ENCODE measurements at places on chromosomes 16 and 17.

DNA sequence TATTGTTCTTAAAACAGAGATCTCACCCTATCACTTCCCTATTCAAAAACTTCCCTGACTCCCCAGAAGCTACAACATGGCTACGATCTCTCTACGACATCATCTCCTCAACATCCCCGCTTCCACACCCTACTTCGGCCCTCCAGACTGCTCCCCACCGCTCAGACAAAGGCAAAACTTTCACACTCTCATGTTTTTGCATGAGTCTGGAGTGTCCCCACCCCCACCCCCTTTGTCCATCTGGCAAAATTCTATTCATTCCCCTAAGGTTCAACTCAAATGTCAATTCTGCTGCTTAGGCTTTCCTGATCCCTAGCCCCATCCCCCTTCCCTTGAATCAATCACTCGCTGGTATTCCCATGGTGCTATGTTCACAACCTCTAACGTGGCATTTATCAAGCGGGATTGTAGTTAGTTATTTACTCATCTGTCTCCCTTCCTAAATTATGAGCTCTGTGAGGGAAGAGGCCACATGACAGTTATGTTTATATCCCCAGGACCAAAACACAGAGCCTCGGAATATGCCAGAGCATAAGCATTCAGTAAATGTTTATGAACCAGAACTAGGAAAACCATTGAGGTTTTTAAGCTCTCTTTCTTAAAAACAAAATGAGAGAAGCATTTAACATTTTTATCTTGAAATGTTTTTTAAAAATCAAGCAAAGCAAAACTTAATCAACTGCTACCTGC, 55.9 kb downstream of the STX8 start:
- no peak for DNase-seq

DNA sequence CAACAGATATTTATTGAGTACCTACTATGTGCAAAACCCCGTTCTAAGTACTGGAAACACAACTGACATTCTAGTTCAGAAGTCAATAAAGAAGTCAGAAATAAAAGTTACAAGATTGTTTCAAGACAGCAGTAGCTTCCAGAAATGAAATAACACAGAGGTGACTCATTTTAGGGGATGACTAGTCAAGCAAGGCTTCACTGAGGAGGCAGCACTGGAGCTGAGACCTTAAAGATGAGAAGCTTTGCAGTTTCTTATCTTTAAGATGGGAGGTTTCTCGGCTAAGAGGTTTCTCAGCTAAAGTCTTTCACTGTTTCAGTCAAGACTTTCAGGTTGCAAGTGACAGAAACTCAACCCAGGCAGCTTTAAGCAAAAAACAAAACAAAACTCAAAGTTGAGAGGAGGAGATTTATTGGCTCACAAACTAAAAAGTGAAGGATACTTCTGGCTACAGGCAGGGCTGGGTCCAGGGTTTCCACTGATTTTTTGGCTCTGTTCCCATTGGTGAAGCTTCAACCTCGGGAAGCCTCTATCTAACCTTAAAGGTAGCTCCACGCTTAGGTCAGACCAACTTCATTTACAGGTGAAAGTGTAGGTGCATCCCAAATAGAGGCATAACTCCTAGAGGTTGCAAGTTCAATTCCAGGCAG, 7.4 kb upstream of the MMP2 start:
- DNase-seq = no peak

GRCh38 chr17:58899191-58899590, 143.5 kb downstream of the PPM1E start:
- no peak for DNase-seq

DNA sequence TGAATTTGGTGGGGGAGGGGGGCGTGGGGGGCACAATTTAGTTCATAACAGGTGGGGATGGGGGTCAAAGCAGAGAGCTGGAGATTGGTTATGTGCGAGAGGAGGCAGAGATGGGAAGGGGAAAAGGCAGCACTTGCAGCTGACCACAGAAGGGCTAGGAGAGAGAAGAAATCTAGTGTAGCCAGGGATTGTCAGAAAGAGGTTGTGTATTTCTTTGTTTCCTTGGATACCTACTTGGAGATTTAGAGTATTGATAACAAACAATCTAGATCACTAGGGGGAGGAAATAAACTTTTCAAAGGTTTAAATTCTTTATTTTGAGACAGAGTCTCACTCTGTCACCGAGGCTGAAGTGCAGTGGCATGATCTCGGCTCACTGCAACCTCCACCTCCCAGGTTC, 47.1 kb upstream of the YPEL2 start:
- no peak for DNase-seq

DNA sequence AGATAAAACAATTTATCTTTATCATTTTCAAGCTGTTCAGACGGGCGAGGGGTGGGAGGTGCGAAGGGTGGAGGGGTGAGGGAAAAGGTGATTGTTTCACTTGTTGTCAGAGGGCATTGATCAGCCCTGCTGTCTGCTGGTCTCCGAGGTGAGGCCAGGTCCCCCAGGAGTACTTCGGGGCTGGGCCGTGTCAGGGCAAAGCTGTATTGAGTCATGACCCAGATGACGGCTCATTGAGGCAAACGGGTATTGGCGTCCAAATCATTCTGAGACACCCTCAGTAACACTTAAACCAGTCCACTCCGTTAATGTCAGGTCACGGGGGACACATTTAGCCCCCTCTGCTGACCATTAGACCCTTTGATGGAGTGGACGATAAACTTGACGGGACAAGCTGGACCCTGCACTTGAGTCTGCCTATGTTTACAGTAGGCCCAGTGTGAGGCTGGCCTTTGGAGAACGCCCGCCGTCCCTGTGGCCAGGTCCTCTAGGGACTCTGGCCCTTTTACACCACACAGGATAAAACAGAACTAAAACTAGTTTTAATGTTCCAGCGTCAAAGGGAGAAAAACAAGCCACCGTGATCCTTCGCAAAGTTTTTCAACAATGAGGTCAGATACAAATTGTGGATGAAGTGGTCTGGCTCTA, 502.2 kb upstream of the ZFHX3 start:
- DNase-seq = no peak

DNA sequence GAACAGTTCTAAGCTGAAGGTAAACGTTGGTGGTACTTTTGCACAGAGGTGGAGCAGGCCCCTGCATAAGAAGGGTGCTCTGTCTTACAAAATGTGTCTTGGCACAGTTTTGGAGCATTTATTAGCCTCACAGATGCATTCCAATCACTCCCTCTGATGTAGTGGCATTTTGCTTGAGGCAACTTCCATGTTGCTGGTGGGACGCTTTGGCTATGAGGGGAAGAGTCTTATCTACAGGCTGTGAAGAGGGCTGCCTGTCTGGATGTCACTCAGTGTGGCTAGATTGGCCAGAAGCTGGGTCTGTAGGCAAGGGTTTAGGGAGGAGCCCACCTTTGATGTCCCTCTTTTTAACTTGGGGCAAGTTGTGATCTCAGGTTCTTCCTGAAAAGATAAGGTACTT, 2.6 kb upstream of the RARA start:
- DNase-seq = no peak

DNA sequence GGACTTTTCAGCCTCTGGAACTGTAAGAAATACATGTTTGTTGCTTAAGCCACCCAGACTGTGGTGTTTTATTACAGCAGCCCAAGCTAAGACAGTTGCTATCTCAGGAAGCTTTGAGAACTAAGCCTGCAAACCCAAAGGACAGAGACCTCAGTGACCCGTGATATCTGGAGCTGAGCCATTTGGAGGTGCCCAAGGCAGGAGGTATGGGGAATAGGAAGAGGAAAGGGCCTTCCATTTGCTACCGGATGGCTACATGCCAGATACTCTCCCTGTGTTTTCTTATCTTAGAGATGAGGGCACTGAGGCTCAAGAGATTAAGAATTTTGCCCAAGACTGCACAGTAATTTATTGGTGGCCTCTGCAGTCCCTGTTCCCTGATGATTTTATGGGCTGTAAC, 622.1 kb upstream of the CDH5 start:
- no peak for DNase-seq

DNA sequence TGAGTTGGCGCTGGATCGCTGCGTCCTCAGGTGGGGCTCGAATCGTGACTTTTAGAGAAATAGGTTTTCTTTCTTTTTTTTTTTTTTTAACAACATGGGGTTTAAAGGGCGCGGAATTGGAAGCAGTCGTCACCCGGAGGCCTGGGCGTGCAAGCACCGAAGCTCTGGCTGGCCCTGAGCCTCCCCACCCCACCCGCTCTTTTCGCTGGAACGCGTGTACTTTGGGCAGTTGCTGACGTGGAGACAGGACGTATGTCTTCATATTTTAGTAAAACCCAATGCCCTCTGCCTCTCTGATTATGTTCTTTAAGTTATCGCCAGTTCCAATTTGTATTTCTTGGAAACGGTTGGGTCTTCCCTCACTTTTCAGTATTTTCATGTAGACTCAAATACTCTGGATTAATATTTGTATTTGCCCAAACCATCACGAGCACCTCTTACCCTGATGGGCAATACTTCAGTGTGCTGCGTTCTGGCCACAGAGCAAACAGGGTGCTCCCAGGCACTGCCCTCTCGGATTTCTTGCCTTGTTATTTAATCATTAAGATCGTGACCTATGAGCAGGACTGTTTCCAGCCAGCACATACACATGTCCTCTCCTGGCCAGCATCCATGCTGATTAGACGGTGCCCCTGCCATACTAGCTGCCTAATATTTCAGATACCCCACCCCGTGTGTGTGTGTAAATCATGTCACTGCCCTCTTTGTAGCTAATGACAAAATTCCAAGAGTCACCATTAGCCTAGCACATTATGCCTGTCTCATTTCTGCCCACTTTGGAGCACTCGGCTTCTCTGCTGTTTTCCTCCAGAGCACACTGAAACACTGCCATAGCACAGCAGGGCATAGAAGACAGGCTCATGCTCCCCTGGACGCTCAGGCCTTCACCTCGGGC, 805 bp upstream of the C16orf95 start:
- no peak for DNase-seq

DNA sequence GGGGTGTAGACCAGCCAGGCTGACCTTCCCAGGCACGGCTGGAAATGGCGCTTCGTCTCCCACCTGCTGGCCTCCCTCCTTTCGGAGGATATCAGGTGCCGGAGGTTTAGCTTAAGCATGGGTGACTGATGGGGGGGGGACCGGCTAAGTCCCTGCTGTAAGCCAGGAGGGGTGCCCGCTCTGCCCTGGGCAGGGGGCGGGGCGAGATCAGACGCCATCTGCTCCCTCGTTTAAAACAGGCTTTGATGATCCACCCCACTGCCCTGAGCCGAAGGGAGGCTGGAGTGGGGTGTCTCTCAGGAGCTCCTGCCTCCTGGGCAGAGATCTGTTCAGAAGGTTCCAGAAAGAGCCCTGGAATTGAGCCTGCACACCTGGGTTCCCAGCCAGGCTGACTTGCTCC, 26.0 kb downstream of the C16orf74 start:
- no peak for DNase-seq

GRCh38 chr17:38454532-38454931, 26.3 kb downstream of the ARHGAP23 start:
- no peak for DNase-seq

GRCh38 chr16:62970851-62971250, 934.6 kb upstream of the CDH8 start:
- DNase-seq = no peak

DNA sequence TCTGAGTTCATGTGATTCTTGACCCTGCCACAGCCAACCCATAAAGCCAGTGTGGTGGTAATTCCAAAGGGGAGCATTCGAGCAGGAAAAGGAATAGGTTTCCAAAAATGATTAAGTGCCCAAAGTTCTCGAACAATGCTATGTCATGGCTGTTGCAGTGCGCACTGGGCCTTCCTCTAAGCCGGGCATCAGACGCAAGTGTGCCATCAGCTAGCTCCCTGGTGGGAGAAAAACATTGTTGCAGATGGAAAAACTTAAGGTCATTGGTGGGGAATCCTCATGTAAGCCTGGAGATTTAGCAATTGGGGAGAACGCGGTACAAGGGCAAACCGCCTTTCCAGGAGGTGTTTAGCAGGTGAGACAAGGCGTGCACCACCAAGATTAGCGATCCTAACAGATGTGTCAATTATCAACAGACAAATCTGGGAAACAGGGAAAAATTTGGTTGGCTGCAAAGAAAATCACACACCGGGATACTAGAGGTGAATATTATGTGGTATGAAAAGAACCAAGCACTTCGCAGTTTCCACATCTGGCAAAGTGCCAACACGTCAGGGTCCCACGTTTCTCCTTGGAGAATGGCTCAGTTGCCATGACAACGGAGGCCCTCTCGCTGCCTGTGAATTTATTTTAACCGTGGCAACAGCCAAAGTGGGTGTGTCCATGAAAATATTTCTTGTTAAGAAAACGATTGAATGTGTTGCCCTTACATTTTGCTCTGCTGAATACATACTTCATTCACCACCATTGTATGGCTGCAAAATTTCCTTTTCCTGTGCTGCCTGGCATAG, 118.5 kb upstream of the CACNG5 start:
- DNase-seq = no peak

- no peak for DNase-seq
Observed at GRCh38 chr16:10083301-10083700, 98.9 kb downstream of the GRIN2A start.

DNA sequence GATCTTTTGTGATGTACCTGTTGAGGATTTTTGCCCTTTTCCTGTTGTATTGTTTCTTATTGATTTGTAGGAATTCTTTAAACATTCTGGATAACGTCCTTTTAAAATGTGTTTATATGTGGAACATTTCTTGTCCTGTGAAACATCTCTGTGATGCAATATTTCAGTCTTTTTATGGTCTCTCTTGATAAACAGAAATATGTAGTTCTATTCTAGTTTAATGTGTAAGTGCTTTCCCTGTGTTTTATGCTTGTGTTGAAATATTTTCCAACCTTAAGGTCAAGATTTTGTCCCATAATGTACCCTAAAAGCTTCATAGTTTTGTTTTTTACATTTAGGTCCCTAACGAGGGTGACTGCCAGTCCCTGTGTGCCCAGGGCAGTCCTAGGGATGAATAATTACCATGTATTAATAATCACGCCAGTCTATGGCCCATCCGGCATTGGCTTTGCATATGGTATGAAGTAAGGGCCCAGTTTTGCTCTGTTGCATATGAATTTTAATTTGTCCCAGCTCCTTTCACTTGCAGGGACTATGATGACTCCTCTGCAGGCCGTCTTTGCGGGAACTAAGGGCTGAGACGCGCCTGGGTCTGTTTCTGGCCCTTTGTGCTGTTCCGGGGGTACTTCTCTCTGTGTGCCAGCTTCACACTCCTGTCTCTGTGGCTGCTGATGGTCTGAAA, 44.2 kb downstream of the RPTOR start:
- DNase-seq = no peak
